ENCODE measurements at places on chromosomes 2 and 18. TPM values are rescaled to one million over a fixed set of nuclear protein-coding genes. Genes with fewer than 3 reads are reported as not detected.

DNA sequence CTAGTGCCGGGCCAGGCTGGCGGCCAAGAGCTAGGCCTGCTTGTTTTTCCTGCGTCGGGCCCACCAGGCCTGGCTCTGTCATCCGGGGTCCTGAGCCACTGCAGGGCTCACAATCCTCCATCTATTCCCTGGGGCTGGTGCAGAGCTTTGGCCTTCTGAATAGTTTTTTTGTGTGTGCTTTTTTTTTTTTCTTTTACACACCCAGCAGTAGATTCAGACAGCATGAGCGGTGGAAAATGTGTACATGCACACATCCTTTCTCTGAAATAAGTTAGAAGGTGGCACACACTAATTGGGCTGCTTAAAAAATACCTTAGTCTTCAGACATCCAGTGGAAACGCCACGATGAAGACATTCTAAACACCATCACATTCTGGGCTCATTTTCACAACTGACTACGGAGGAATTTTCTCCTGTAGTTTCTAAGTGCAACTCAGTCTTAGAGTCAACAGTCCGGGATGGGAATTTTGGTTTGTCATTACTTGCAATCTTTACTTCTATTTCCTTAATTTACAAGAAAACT is 6.1 kb downstream of the ZFP36L2 start:
- no peak for DNase-seq

DNA sequence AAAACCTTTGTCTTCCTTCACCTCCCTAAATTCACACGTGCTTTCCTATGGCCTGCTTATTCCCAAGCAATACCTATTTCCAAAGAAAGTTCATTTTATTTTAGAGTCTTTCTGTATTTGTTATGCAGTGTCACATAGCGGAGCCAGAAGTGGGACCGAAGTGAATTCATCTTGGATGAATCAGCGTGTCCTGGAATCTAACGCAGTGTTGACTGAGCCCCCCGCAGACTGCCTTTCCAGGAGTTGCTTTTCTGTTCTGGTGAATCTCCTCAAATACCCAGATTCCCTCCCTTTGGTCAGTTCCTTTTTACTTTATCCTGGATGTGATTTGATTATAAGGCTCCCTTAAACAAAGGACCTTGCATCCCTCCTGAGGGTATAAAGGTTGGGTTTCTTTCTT is 10.8 kb downstream of the ALPP start:
- no peak for DNase-seq

GRCh38 chr2:120826260-120826648 is 90.6 kb downstream of the GLI2 start:
- DNase-seq, result no peak

- DNase-seq, result no peak
Measured at GRCh38 chr2:163617517-163617916, 118.3 kb downstream of the FIGN start.

- DNase-seq, result peak; percentile 37
Measured at GRCh38 chr2:167964650-167965413, 282.6 kb downstream of the STK39 start.

- no peak for DNase-seq
Measured at GRCh38 chr18:40546875-40547274, 1408.2 kb upstream of the PIK3C3 start.

DNA sequence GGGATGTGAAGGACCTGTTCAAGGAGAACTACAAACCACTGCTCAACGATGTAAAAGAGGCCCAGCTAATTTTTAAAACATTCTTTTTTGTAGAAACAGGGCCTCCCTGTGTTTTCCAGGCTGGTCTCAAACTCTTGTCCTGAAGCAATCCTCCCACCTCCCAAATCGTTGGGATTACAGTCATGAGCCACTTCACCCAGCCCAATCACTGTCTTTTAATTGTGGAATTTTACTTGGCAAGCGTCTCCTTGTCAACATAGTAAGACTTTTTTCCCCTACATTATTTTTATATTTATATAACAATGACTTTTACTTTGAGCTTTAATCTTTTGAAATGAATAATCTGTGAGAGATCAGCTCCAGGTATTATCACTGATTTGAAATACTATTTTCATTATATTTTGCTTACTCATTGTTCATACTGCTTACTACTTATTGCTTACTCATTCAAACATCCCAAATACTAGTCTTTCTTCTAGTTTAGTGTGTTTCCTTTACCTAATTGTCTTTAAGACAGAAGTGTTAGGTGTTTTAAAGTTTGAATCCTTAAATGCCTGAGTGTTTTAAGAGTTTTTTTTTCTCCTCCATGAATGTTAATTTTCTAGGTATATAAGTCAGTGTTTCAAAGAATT is 48.9 kb downstream of the PTPN4 start:
- DNase-seq, result no peak

GRCh38 chr18:77101410-77102258 is 30.9 kb downstream of the MBP start:
- peak; percentile 97 for DNase-seq

DNA sequence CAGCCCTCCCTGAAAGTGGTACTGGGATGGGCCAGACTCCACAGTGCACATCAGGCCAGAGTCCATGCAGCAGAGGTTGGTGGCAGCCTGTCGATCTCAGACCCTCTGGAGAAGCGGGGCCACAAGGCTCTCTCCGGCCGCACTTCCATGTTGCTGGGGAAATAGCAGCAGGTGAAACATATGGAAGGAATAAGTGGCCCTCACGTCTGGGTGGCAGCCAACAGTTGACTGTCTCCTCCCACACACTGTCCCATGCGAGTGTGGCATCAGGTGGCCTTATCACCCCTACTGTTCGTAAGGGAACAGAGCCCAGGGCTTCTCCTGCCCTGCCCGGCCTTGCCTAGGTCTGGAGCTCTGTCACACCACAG is 58.1 kb upstream of the FOSL2 start:
- no peak for DNase-seq

- no peak for DNase-seq
Measured at GRCh38 chr2:75030218-75031009, 72.0 kb downstream of the POLE4 start.

DNA sequence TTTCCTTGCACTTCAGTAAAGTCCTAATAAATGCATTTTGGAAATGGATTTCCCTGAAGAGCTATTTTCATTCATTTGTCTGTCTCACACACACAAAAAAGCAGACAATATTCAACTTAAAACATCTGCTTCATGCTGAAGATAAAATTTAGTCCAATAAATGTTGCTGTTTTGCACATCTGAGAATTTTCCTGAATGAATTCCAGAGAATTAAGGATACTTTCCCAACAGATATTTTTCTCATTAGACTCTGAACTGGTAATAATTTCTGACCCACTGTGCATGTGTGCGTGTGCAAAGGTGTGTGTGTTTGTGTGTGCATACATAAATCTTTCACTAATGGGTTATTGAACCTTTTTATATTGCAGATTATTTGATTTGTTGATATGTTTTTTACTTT is 390.2 kb upstream of the TMEFF2 start:
- no peak for DNase-seq

DNA sequence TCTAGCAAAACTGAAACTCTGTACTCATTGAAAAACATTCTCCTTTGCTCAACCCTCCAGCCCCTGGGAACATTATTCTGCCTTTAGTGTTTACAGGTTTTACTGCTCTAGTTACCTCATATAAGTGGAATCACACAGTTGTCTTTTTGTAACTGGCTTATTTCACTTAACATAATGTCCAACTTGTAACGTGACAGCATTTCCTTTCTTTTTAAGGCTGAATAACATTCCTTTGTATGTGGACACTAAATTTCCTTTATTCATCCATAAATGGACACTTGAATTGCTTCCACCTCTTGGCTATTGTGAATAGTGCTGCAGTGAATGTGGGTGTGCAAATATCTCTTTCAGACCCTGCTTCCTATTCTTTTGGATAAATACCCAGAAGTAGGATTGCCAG is 144.9 kb downstream of the ACTR3 start:
- no peak for DNase-seq

DNA sequence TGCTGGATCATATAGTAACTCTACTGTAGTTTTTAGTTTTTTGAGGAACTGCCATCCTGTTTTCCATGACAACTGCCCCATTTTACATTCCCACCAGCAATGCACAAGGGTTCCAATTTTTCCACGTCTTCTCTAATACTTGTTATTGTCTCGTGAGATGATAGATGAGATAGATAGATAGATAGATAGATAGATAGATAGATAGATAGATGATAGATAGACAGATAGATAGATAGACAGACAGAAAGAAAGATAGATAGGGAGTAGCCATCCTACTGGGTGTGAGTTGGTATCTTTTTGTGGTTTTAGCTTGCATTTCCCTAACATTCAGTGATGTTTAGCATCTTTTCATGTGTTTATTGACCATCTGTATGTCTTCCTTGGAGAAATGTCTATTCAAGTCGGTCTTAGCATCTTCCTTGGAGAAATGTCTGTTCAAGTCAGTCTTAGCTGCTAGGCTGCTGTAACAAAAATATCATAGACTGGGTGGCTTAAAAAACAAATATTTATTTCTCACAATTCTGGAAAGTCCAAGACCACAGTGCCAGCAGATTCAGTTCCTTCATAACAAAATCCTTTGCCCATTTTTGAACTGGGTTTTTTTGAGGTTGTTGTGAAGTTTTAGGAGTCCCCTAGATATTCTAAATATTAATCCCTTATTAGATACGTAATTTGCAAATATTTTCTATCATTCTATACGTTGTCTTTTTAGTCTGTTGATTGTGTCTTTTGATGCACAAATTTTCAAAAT is 98.5 kb downstream of the BIN1 start:
- no peak for DNase-seq

DNA sequence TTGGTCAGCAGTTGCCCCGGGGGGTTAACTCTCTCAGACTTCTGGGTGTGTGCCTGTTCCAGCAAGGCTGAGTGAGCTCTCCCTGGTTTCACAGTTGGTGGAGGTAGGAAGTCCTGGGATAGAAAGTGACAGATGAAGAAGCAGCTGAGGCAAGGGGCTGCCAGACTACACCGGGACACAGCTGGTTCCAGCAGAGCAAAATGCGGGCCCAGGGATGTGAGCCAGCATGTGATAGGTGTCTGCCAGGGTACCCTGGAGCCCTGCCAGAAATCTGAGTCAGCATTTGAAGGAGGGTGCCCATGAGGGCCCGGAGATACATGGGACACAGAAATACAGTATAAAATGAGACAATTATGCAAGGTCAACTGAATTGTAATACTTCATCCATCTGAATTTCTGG is 79.3 kb upstream of the LGALSL start:
- DNase-seq, result peak; percentile 33

GRCh38 chr2:74464406-74464805 is 776 bp downstream of the MOGS start:
- DNase-seq, result no peak

DNA sequence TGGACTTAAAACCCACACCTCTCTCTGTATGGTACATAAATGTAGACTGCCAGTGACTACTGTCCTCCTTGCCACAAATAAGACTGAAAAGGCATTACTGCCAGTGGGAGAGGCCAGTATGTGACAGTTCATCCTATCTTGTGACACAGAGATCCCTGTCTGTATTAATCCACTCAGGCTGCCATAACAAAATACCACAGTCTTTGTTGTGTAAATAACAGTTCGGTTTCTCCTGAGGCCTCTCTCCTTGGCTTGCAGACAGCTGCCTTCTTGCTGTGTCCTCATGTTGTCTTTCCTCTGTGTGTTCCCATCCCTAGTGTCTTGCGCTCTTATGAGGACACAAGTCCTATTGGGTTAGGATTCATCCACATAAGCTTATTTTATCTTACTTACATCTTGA is 46.4 kb upstream of the IL1RL1 start:
- DNase-seq, result no peak

GRCh38 chr2:1324884-1325283 is 88.4 kb upstream of the TPO start:
- no peak for DNase-seq

- DNase-seq, result no peak
Measured at GRCh38 chr18:48355276-48356115, 53.7 kb downstream of the ZBTB7C start.

- no peak for DNase-seq
Measured at GRCh38 chr2:211371465-211371864, 815.1 kb downstream of the CPS1 start.

DNA sequence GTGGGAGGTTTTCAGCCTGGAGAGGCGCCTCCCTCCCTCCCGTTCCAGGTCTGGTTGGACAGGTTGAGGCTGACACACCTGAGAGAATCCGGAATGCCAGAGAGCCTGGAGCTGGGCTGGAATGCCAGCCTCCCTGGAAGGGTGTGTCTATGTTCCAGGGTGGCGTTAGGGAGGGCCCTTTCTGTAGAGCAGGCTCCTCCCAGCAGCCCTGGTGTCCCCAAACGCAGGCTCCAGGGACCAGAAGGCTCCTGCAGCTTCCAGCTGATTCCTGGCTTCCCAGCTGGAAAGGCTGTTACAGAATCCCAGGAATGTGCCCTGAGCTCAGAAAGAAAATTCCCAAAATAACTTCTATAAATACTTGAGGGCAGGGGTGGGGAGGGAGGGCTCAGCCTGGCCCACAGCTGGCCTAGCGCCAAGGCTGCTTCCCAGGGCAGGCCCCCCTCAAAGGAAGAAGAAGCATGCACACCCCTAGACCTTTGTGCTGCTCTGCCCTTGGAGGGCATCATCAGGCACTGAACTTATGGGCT is 85.4 kb downstream of the STPG4 start:
- peak; percentile 80 for DNase-seq

Gene AKAIN1
- not detected for total RNA-seq

Gene OTX1
- 0.20 TPM for total RNA-seq

Gene PSMA8
- total RNA-seq, result not detected

Gene IKZF2
- 7.1 TPM for total RNA-seq

Gene C2orf81
- 3.9 TPM for total RNA-seq

Gene HJURP
- total RNA-seq, result 13.0 TPM

Gene CNGA3
- not detected for total RNA-seq

Gene GNAL
- total RNA-seq, result 0.87 TPM

Gene NPPC
- 0.40 TPM for total RNA-seq

Gene POTEC
- not detected for total RNA-seq

Gene BCL11A
- 0.80 TPM for total RNA-seq

Gene CRYGC
- not detected for total RNA-seq

Gene ZNF892
- 16.7 TPM for total RNA-seq

Data from renal cortical epithelial cell (primary cell).